NCI-H526 treated with DMSO at 0.1 percent for 48 hours (cell line): ENCODE measurements at places on chromosomes 11 and 22.

DNA sequence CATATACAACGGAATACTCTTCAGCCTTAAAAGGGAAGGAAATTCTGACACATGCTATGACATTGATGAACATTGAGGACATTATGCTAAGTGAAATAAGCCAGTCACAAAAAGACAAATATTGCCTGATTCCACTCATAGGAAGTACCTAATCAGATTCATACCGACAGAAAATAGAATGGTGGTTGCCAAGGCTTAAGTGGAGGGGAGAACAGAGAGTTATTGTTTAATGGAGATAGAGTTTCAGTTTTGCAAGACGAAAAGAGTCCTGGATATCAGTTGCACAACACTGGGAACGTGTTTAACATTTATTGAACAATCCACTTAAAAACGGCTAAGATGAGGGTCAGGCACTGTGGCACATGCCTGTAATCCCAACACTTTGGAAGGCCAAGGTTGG, 45.6 kb upstream of the HIPK3 start:
- no peak for DNase-seq

GRCh38 chr11:2651826-2652271, 47.9 kb downstream of the KCNQ1OT1 start:
- DNase-seq = no peak

- DNase-seq = no peak
Measured at GRCh38 chr11:72535194-72535547, 100.8 kb upstream of the CLPB start.

DNA sequence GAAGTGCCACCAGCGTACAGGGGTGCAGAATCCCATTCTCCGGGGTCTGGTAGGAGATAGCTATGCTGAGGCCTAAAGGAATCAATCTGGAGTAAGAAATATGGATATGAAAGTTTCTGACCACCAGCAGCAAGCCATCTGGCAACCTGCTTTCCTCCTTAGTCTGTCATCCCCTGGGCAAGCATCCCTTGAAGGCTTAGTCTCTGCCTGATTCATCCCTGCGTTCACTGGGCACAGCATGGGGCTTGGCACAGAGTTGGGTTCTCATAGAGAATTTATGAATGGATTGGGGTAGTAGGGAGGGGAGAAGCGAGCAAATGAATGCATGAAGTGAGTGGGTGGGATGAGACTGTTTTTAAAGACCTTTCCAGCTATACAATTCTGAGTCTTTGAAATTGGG, 85.8 kb upstream of the NARS2 start:
- no peak for DNase-seq

DNA sequence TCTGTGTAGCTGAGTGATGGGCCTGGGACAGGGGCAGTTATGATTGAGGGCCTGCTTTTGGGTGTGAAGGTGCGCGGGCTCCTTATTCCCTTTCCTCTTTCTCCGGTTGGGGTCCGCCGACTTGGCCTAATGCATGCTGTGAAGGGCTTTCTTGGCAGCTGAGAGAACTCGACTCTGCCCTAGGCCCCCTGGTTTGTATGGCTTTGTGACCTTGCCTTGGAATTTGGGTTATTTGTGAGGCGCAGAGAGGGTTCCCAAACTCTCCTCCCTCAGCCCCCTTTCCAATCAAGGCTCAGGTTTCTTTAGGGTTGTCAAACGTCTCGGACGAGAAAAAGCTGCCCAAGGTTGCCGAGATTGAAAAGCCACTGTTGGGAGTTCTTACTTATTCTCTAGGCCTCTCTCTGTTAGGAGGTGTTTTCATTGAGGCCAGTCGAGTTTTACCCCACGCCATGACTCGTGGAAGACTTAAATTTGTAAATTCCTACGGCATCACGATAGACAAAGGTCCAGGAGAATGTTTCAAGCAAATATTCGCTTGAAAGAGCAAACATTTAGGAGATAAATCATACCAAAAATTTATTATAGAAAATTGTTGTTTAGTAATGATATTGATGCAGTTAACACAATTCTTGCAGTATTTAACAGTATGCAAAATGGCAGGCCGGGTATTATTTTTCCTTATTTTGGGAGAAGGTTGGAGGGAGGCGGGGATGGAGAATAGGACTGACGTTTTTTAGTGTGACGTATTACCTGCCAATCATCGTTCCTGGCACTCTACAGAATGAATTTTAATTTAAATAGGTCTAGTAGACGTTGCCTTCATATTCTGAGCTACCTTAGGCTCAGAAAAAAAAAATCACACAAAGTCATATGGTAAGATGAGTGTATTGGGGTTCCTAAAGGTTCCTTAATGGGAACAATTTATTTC, 689 bp downstream of the PDHX start:
- no peak for DNase-seq

GRCh38 chr11:11261629-11262028, 91.4 kb downstream of the CSNK2A3 start:
- peak; percentile 49 for DNase-seq

- no peak for DNase-seq
Measured at GRCh38 chr11:110366291-110366690, 63.5 kb upstream of the FDX1 start.
